HL-60 (cell line): ENCODE measurements at places on chromosomes 16 and 17.

- no peak for DNase-seq
Observed at GRCh38 chr17:4162775-4163466, 19.9 kb downstream of the CYB5D2 start.

DNA sequence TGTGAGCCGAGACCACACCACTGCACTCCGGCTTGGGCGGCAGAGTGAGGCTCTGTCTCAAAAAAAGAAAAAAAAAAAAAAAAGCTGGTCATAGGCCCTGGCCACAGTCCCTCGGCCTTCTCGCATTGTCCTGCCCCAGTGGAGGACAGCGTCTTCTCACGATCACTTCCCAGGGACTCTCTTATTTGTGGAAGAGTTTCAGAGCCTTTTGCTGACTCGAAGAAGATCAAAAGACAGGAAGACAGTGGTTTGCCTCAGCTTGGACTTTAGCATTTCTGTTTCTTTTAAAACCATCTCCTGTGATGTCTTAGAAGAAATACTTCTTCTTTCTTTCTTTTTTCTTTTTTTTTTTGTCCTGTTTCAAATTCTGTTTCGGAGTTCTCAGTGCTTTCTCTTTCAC lies 210.0 kb downstream of the FTO start:
- no peak for DNase-seq

- no peak for DNase-seq
Observed at GRCh38 chr17:48283411-48283810, 146.6 kb downstream of the SKAP1 start.

DNA sequence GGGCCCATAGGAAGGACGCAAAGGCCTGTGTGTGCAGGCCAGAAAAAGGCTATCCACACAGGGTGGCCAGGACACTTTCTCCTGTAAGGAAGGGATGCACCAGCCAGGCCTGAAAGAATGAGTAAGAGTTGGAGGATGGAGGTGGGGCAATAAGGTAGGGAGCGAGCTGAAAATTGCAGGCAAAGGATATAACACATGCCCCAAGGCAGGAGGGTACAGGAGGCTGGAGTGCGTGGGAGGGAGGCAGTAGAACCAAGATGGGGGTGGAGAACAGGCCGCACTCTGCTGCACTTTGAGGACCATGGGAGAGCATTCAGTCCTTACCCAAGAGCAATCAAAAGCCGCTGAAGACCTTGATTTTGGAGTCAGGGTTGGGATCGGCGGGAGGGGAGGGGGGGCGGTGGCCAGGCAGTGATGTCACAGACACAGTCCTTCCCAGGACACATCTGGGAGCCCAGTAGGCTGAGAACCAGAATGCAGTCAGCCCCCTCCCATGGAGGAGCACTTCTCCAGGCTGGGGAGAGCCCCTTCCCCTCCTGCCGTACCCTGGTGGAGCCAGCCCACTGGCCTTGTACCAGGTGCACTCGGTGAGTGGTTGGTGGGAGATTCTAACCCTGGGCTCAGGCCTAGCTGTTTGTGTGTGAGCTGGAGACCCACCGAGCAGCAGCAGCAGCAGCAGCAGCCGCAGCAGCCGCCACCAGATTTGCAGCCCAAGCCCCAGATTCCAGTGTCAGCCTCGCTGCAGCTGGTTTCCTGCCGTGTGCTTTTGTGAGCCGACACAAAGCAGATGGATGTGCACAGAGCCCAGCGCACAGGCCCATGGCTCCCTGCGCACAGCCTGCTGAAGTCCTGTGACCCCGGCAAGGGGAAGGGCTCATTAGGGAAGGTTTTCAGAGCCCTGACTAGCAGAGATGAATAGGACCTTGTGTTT lies 17.5 kb downstream of the ANKRD40 start:
- no peak for DNase-seq

- DNase-seq, result no peak
Observed at GRCh38 chr16:70714581-70715054, 28.8 kb upstream of the MTSS2 start.

- DNase-seq, result no peak
Observed at GRCh38 chr16:87552772-87553573, 49.3 kb upstream of the JPH3 start.

- DNase-seq, result no peak
Observed at GRCh38 chr17:7834542-7834956, 532 bp downstream of the KDM6B start.

DNA sequence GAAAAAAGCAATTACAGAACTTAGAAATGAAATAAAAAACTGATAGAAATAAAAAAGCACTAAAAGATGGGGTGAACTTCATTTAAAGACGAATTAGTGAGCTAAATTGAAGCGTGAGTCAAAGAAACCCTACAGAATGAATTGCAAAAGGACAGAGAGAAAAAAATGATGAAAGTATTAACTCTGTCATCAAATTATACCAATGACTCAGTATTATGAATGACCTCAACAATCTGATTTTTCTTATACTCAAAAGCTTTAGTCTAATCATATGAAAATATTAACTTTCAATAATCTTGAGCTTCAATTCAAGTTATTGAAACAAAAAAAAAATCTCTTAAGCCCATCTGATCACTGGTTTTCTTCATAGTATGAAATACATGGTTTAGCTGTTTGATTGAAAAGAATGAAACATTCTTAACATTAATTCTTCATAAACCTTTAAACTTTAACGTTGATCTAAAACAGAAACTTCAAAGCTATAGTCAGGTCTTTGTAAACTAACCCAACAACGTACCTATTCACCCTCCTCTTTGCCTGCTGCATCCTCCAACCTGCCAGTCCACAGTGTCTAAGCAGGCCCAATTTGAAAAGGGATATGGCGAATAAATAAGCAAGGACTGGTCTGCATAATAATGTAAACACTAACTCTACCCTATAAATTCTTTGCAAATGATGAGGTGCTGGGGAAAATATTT lies 6.6 kb downstream of the ABCA5 start:
- DNase-seq, result no peak

GRCh38 chr17:60548990-60549389 lies 22.9 kb upstream of the APPBP2 start:
- no peak for DNase-seq
